H1 (cell line): ENCODE measurements at places on chromosomes 4 and X.

DNA sequence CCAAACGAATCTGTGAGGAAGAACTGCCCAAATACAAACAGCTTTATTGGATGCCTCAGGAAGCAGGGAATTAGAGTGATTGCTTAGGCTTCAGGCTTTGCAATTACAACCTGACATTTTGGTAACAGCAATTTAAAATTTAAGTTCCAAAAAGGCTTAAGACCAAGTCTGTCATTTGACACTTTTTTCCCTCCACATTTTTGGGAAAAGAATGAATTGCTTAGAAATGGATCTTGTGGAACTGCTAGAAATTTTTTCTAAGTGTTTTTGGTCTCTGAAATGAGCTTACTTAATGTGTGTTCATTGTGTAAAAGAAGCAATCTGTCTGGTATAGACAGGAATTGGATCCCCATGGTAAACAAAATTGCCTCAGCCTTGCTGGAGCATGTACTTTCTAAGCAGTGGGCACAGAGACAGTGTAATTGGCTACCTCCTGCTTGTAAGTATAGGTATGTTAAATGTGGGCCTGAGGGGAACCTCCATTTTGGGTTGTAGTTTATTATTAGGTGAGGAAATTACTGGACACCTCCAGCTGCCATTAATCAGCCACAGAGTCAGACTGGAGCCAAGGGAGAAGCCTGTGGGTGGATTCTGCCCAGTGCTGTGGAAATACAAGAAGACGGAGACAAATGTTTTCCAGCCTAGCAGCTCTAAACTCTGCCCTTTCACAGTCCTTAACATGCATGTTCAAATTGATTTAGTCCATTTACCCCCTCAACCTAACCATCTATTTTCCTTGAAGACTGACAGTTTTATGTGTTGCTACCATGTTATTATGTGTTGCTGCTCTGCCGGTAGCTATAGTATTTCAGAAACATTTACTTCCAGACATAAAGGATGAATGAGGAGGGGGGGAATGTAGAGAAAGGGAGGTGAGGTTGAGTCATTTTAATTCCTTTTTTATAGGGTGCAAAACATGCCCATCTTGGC, 473.0 kb downstream of the SPRY1 start:
- no peak for DNase-seq

GRCh38 chrX:9678215-9678965, 87.3 kb downstream of the GPR143 start:
- DNase-seq: no peak

GRCh38 chrX:9662148-9662547, 103.5 kb downstream of the GPR143 start:
- DNase-seq: no peak

DNA sequence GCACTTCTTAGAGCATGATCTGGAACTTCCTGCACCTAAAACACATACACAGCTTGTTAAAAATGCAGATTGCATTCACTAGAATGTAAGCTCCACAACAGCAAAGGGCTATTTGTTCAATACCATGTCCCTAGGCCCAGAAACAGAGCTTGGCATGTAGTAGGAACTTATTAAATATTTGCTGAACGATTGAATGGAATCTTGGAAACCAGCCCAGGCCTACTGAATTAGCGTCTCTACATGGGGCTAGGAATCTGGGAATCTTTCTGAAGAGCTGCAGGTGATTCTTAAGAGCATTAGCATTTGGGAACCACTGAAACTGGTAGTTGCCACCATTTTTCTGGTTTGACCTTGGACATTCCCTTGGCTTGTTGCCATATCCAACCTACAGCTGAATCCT, 234.1 kb downstream of the STIM2 start:
- DNase-seq: peak; percentile 10

DNA sequence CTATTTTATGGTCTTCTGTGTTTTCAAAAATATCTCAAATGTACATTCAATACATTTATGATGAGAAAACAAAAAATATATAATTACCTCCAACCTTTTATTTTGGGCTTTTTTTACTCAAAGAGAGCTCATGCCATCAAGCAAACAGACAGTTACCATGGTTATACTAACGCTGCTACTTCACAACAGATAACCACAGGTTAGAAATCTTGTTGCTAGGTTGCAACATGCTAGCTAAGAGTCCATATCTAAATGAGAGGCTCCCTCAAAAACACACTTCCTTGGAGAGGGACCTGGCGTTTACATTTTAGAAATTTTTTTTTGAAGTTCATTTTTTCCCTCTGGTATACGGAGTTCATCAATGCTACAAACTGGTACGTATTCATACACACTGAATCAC, 44.3 kb downstream of the TBC1D9 start:
- DNase-seq: no peak

- no peak for DNase-seq
Observed at GRCh38 chr4:79362626-79363025, 36.8 kb upstream of the NAA11 start.

DNA sequence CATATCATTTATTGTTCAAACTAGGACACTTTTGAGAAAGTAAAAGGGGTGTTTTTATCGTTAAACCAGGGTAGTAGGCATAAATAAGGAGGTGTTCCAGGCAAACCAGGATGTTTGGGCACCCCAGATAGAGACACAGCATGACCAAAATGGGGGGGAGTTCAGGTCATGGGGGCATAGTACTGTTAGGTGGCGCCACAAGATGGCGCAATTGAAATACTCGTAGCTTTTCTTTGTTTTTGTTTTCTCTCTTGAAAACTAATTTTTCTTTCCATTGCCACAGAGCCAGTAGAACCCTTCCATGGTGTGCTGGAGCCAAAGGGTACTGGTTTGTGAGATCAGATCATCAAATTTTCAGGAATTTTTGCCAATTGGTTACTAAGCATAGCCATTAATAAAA, 283.4 kb downstream of the BCOR start:
- no peak for DNase-seq
